Fibroblast of skin of abdomen (primary cell): ENCODE measurements at places on chromosomes 12 and 14.

DNA sequence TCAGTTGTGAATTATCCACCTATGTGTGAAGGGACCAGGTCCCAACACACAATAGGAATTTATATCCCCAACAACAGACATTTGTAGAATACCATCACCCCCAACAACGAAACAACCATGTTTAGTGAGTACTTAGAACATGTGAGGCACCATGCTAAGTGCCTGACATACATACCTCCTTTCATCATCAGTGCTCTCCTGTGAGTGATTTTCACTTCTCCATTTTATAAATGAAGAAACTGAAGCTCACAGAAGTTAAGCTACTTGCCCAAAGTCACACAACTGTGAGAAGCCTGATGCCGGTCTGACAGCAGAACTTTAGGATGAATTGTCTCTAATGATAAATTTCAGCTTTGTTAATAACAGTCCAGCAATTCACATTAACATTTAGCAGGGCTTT lies 35.4 kb downstream of the SPTB start:
- no peak for DNase-seq

GRCh38 chr14:103840014-103840413 lies 7.4 kb downstream of the PPP1R13B start:
- no peak for DNase-seq

- DNase-seq = no peak
These were observed 194.7 kb upstream of the FAR2 start for GRCh38 chr12:28954333-28954732.

DNA sequence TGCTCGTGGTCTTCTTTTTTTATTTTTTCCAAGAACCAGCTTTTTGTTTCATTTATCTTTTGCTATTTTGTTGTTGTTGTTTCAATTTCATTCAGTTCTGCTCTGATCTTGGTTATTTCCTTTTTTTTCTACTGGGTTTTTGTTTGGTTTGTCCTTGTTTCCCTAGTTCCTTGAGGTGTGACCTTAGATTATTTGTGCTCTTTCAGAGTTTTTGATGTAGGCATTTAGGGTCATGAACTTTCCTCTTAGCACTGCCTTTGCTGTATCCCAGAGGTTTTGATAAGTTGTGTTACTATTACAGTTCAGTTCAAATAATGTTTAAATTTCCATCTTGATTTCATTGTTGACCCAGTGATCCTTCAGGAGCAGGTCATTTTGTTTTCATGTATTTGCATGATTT lies 3.3 kb upstream of the SERPINA11 start:
- DNase-seq = no peak

- DNase-seq = no peak
These were observed 43.7 kb downstream of the HSPB8 start for GRCh38 chr12:119222222-119222951.

DNA sequence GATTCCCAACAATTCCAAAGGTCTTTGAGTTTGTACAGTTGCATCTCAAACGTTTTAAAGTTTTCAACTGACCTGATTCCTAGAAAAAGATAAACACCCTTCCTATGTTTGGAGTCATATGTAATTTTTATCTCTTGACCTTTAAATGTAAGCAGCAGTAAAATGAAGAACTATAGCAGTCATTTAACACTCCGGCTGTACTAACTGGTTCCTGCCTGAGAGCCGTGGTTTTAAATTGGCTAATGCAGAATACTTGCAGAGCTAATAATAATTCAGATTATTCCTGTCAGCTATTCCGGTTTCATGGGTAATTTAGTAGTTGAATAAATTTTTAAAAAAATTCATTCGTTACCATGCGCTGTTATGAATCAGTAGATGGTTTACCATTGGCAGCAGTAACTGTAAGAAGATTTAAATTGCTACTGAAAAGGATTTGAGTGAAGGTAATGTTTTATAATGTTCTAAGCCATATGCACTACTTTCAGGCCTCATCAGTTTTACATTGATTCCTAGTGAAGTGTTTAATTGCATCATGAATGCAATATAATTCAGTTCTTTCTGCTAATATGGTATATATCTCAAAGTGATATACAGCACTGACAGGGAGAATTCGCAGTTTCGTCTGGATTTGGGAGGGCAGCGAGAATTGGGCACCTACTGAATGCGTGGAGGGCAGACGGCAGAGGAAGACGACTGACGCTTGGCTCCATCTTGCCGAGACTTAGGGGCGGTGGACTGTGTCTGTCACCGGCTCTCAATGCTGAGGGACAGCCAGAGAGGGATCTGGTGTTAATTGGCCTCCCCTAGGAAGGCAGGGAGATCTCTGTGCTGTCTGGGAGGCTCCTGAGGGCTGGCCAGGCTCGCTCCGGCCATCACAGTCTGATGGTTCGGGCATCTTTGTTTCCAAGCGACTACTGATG lies 217.7 kb downstream of the PHETA1 start:
- no peak for DNase-seq

DNA sequence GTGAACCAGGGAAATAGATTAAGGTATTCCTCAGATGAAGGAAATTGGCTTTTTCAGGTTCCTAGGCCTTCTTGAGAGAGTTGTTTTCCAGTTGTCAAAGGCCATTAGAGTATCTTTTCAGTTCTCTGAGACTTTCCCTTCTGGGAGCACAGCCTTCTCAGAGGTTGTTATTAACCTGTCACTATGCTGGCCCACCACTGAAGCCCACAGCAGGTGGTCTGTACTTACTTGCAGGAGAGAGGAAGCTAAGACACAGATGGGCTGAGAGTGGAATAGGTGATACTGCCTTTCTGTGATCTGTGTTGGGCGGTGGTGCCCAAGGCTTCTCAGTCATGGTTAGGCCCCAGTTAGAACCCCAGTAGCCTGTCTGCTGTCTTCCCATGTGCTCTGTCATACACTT lies 22.8 kb upstream of the GALNT16 start:
- DNase-seq = no peak

DNA sequence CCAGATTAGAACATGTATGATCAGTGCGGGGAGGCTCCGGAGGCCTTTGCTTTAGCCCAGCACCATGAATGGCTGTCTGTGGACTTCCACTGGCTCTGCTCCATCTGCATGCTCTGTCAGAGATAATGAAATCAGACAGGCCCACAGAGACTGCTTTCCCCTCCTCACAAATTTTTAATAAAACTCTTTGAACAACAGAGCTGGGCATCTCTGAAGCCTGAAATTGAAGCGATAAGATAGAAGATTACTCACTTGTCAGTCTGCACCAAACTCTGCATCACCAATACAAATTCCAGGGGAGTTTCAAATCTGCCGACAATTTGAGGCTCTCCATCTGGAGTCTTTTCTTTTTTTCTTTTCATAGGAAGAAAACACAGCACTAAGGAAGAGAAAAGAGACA lies 110.0 kb downstream of the DYRK2 start:
- no peak for DNase-seq
